Brain (organoid and tissue), 16 donors: ENCODE measurements at places on chromosomes 16 and 17.

- no peak for DNase-seq
Observed at GRCh38 chr16:3587547-3588110, 10.4 kb upstream of the NLRC3 start.

DNA sequence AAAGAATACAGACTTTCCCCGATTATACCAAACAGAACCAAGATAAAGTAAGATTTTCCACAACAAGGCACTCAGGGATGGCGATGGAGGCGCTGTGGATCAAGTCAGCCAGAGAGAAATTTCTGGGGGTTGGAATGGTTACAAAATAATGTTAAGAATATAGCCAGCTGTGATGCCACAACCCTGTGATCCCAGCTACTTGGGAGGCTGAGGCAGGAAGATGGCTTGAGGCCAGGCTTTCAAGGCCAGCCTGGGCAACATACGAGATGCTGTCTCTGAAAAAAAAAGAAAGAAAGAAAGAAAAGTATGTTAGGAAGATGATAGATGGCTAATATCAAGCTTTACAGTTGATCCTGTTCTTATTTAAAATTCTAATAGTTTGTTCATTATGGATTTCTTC lies 10.6 kb upstream of the ALOX12 start:
- no peak for DNase-seq

GRCh38 chr17:34291721-34292348 lies 6.3 kb downstream of the CCL11 start:
- DNase-seq = no peak

GRCh38 chr17:27756467-27757371 lies 43.6 kb downstream of the NOS2 start:
- DNase-seq = peak; percentile 35

DNA sequence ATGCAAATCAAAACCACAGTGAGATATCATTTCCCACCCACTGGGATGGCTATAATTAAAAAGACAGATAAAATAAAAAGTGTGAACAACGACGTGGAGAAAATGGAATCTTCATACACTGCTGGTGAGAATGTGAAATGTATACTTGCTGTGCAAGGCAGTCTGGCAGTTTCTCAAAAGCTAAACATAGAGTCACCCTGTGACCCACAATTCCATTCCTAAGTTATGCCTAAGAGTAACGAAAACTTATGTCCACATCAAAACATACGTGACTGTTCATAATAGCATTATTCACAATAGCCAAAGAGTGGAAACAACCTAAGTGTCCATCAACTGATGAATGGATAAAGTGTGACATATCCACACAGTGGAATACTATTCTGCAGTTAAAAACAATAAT lies 38.1 kb upstream of the VPS4A start:
- no peak for DNase-seq

GRCh38 chr17:52124993-52125392 lies 33.5 kb downstream of the CA10 start:
- DNase-seq = no peak

DNA sequence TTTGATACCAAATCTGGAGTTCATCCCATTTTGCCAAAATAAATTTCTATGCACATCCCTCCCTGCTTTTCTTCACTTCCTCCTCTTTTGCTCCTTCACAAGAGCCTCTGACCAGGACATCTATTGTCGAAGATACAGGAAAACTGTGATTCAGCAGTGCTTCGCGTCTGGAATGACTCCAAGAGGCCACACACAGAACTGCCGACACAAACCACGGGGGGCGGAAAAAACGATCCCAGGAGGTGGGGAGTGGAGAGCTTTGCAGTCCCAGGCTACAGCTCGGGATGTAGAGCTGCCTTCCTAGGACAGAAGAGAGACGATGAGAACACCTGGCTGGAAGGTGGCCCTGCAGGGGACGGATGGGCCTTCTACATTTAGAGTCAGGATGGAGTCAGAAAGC lies 102.8 kb downstream of the XYLT1 start:
- DNase-seq = peak; percentile 57

GRCh38 chr17:80261159-80261894 lies 675 bp downstream of the RNF213 start:
- peak; percentile 71 for DNase-seq

DNA sequence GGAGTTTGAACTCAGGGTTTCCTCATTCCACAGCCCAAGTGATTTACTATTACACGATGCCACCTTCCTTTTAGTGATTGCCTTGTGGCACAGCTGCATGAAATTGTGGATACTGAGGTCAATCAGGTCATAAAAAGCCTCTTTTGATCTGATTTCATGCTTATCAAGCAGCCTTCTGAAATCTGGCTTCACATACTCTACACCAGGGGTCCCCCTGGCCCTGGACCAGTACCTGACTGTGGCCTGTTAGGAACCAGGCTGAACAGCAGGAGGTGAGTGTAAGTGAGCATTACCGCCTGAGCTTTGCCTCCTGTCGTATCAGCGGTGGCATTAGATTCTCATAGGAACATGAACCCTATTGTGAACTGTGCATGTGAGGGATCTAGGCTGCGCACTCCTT lies 13.8 kb downstream of the SLFN5 start:
- no peak for DNase-seq
